ENCODE measurements at places on chromosomes 16 and 17. TPM values are rescaled to one million over a fixed set of nuclear protein-coding genes. Genes with fewer than 3 reads are reported as not detected.

- DNase-seq = no peak
Measured at GRCh38 chr16:28161626-28162025, 50.1 kb downstream of the XPO6 start.

DNA sequence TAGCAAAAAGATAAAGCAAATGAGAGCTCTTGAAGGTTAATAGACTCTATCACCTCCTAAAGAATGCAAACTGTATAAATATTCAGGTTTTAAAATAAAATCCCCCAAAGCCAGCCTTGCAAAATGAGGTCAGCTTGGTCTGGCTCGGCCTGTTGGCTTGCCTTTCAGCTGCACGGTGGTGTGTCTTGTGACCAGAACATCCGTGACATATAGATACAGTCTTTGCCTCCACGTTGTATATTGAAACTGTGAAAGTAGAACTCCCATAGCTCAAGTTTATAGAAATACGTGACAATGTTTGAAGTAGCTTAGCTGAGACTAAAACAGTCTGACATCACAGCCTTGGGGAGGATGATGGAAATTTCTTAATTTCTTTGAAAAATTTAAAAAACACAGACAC, 236.6 kb upstream of the MYOCD start:
- no peak for DNase-seq

DNA sequence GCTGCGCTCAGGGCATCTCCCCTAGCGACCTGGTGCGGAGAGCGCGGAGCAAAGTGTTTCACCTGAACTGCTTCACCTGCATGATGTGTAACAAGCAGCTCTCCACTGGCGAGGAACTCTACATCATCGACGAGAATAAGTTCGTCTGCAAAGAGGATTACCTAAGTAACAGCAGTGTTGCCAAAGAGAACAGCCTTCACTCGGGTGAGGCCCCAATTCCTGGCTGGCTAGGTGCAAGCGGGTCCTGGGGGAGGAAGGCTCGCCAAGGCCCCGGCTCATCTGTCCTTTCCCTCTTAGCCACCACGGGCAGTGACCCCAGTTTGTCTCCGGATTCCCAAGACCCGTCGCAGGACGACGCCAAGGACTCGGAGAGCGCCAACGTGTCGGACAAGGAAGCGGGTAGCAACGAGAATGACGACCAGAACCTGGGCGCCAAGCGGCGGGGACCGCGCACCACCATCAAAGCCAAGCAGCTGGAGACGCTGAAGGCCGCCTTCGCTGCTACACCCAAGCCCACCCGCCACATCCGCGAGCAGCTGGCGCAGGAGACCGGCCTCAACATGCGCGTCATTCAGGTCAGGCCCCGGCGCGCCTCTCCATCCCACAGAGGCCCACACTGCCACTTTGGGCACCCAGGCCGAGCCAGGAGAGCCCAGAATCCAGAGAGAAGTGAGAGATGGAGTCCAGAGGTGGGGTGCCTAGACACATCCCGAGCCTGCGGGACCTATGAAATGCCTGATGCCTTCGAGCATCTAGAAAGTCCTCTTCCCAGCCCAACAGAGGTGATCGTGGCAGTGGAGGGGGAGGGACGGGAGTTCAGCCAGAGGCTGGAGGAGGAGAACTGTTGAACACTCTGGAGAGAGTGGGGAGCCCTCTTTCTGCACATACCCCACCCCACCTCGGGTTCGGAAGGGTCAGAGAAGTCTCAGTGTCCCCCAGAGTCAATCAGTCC, 3.3 kb downstream of the LHX1 start:
- DNase-seq = no peak

GRCh38 chr17:5516060-5516792, 29.9 kb downstream of the MIS12 start:
- no peak for DNase-seq

DNA sequence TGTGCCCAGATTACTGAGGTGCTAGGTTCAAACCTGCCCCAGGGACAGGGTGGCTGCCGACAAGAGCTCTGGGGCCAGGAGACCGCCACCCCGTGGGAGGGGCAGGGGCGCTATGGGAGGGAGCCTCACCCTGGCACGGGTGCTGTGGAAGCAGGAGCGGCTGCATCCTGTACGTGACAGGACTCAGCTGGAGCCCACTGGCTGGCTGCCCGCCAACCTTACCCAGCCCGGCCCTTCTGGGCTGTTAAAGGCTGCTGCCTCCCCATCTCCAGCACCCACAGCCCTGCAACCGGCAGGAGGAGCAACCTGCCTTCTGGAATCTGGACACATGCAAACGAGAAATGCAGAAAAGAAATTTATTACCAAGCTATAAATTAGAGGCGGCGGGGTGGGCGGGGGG, 11.2 kb downstream of the PAM16 start:
- no peak for DNase-seq

- DNase-seq = no peak
Measured at GRCh38 chr16:77190190-77190477, 856 bp upstream of the MON1B start.

GRCh38 chr16:67259705-67260104, 10.9 kb downstream of the SLC9A5 start:
- no peak for DNase-seq

The FBXW10 gene
- 0.80 TPM for polyA plus RNA-seq

- DNase-seq = no peak
Measured at GRCh38 chr17:44572801-44573200, 15.5 kb downstream of the FZD2 start.

The PCGF2 gene
- 84.0 TPM for polyA plus RNA-seq

The ZG16B gene
- polyA plus RNA-seq = 0.70 TPM

- no peak for DNase-seq
Measured at GRCh38 chr17:55872374-55872773, 121.5 kb downstream of the PCTP start.
